ENCODE measurements at places on chromosomes 12 and 14.

- no peak for DNase-seq
Observed at GRCh38 chr14:101884089-101884933, 80.1 kb upstream of the DYNC1H1 start.

- no peak for DNase-seq
Observed at GRCh38 chr14:63578300-63578699, 35.1 kb upstream of the PPP2R5E start.

DNA sequence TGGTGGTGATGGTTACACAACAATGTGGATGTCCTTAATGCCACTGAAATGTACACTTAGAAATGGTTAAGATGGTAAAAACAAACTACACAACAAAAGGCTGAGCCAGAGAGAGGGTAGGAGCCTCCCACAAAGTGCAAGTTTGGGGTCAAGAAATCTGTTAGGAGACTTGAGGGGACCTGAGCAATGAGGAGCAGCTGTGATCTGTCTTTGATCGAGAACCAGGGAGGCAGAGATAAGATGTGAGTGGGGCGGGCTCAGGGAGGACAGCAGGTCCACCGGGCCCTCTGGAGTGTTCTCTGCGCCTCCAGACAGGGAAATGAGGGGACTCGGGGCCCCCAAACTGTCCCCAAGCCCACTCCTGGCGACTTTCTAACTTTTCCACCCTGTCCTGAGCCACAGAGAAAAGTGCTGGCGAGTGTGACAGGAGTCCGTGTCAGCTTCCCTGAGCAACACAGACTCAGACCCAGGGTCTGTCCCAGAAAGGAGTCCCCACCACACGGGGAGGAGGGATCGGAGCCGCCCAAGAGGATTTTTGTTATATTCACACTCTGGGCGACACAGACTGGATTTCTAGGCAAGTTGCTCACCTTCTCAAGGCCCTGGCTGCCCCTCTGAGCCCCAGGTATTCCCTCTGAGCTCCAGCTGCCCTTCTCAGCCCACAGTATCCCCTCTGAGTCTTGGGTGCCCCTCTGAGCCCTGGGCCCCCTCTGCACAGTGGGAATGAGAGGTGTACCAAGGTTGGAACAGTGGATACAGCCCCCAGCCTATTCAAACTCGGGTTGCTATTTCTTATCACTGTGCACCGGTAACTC lies 11.5 kb upstream of the SCARB1 start:
- no peak for DNase-seq

- DNase-seq, result peak; percentile 13
Observed at GRCh38 chr12:85280165-85280983, at the start of gene ALX1. Gene ALX1 (plus strand): TSS chr12:85280220. CDS start chr12:85280262, 42 bp downstream.

- DNase-seq, result no peak
Observed at GRCh38 chr12:125454291-125454690, 389.1 kb downstream of the AACS start.

DNA sequence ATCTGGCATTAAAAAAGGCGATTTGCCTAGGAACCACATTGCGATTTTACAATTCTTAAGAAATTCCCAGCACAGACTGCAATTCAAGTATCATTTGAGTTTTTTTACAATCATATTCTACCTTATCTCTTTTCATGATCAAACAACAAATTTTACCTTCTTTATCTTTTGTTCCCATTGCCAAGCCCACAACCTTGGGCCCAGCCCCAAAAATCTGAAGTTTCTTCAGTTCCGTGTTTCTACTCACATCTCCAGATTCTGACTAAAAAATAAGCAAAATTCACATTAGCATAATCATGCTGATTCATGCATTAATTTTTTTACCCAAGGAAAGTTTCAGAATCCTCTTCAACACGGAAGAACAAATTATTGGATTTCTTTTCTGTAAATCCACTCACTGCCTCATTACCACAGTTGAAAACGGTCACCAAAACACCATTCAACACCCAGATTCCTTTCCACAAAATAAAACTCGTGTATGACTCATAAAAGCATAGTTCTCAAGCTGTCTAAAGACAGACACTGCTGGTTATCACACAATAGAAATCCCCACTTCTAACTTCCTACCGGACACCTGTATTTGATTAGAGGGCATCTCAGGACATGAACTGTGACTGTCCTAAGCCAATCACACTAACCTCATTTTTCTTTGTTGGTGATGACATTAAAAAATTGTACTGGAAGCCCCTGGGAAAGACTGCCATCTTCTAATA lies 32.7 kb downstream of the KDM5A start:
- no peak for DNase-seq

DNA sequence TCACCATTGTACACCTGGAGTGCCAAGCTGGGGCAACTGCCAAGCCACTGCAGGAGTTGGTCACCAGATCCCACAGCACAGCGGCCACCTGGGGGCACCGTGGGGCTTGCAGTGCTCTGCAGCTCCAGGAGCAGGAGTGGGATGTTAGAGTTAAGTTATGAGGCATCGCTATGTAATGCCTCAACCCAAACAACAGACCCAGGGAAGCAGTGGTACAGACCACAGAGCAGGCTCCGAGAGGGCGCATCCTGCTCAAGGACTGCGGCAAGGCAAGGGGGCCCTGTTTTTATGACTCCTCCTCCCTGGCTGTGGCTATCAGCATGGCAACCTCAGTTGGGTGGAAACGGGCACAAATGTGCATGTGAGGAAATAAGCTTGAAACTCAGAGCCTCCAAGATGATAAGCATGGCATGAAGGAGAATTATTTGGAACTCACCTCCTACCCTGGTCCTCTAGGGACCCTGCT lies 63.1 kb downstream of the ARL6IP4 start:
- peak; percentile 32 for DNase-seq

GRCh38 chr14:90753456-90754005 lies 62.7 kb downstream of the TTC7B start:
- no peak for DNase-seq

DNA sequence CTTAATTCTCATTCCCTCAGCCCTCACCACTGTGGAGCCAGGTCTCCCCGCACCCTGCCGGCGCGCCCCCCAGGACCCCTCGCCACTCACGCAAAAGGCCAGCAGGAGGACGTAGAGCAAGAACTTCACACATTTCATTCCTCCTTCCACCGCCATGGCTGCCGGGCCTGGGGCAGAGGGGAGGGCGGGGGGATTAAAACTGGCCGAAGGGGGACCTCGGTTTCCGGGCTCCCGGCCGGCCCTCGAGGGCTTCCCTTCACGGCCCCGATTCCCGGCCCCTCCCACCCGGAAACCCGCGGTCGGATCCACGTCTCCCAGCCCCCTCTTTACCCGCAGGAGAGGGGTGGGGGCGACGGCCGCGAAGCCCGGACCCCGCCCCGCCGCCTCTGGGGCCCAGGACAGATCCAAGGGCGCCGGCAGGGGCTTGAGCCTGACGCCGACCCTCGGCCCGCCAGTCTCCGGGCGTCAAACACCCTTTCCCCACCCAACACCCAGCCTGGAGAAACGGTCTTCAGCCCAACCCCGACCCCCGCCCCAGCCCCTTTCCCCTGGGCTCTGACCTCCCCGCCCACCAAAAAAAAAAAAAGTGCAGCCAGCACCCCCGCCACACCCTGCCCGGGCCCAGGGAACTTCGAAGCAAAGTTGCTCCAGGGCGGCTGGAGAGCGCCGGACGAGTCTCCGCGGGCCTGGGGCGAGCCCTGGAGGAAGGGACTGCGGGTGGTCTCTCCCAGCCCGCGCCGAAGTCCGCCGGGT lies 447 bp downstream of the CD63 start:
- no peak for DNase-seq

GRCh38 chr12:47189728-47190127 lies 110.0 kb upstream of the AMIGO2 start:
- DNase-seq, result no peak

DNA sequence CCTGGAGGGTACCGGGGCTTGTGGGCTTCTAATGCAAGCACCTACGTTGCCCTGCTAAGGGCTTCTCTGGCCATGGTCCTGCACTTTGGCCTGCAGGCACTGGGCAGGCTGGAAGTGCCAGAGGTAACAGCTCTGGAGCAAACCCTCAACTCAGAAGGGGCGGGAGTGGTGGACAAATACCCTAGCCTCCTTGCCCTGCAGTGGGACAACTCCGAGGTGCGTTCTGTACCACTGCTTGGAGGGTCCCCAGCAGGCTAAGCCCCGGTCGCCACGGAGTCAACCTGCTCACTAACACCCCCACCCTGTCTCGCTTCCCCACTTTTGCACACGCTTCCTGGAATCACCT lies 20.4 kb upstream of the BEGAIN start:
- no peak for DNase-seq

DNA sequence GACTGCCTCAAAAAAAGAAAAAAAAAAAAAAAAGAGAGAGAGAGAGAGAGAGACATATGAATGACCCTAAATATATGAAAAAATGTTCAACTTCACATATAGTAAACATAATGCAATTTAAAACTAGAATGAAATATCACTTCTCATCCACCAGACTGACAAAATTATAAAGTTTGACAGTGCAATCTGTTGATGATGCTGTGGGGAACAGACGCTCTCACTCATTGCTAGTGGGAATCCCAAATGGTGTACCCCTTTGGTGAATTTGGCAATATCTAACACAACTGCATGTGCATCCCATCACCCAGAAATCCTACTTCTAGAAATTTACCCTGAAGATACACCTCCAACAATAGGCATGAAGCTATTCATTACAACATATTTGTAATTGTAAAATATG lies 2.3 kb upstream of the GSG1 start:
- DNase-seq, result no peak

- DNase-seq, result peak; percentile 73
Observed at GRCh38 chr14:105398726-105399465, 558 bp downstream of the TEX22 start.

GRCh38 chr12:8493084-8493483 lies 20.2 kb upstream of the CLEC4D start:
- no peak for DNase-seq

DNA sequence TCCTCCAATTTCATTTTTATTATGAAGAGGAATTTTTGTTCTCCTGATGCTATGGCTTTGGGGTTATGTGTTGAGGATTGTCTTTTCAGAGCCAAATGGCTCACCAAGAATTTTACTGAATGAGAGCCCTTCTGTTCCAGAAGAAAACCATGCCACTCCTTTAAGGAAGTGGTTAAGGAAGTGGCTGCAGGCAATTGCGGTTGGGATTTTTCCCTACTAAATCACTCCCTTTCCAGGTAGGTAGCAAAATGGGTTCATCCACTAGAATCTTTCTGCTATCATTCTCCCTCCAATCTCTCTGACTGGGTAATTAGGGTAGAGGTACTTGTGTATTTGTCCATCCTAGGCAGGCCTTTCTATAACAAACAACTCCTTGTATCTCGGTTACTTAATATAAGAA lies 163.1 kb downstream of the TTC8 start:
- no peak for DNase-seq

DNA sequence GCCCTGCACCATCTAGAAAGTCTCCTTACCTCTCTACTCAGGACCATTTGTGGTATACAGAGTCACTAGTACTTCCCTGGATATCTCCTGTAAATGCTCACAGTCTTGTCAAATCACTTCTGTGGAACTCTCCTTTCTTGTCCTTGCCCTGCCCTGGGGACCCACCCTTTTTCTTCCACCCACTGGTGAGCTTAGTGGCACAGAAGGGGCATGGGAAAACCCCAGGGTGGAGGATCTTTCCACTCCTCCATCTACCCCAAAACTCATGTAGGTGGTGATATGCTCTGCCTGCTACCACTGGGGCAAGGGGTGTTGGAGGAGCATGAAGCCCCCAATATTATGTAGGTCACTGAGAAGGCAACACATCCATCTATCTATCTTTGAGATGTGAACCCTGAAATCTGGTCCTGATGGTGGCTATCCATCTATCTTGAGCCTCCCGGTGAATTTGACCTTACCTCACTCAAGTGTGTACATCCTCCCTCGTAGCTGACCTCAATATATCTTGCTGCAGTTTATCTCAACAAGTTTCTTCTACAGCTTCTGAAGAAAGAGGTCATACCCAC lies 943 bp downstream of the TESPA1 start:
- DNase-seq, result no peak

DNA sequence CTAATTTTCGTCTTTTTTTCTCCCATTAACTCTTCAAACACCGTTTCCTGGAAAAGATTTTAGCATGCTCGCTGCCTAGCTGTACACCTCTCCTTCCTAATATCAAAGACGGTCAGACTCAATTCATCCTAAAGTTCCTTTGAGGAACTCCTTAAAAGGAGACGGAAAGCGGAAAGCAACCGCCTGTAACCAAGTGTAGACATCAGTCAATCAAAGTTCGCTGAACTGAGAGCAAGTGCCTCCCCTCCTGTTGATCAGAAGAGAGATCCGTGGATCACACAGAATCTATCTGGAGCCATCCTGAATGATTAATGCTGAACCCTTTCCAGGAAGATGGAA lies 412 bp upstream of the TEP1 start:
- DNase-seq, result no peak

DNA sequence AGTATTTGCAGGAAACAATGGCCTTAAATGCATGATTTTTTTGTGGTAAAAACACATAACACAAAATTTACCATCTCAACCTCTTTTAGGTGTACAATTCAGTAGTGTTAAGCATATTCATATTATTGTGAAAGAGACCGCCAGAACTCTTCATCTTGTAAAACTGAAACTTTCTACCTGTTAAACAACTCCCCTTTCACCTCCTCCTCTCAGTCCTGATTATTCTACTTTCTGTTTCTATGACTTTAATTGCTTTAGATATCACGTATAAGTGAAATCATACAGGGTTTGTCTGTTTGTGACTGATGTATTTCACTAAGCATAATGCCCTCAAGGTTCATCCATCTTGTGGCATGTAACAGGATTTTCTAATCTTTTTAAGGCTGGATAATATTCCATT lies 353.4 kb downstream of the ADAMTS20 start:
- DNase-seq, result no peak

DNA sequence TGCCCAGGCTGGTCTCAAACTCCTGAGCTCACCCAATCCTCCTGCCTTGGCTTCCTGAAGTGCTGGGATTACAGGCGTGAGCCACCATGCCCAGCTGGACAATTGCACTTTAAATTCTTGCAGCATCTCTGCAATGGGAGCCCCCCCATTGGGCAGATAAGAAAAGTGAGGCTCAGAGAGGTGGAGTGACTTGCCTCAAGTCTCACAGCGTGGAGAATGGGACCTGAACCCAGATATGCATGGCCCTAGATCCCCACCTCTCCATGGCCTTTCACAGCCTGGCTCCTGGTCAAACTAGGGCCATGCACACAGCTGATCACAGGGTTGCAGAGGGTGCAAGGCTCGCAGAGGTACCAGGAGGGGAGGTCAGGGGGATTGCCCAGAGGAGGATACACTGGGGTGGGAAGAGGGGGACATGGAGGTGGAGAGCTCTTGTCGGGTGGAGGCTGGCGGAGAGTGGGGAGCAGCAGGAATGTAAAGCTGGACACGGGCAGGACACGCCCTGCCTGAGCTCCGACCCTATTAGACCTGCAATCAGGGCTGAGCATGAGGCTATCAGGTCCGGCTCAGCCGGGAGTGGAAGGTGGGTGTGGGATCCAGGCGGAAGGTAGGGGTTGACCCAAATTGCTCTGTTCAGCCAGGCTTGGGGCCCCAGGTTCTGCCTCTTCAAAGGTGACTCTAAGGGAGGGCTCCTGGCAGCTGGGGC lies 6.9 kb downstream of the EXOC3L4 start:
- DNase-seq, result no peak
